Hematopoietic multipotent progenitor cell treated with erythropoietin and hydrocortisone succinate and interleukin-3 and kit ligand, for 4 days (in vitro differentiated cells): ENCODE measurements at places on chromosomes 12 and 14.

- DNase-seq = no peak
These were observed 47.1 kb downstream of the GALNT9 start for GRCh38 chr12:132282031-132282949.

GRCh38 chr12:125549171-125549570, 483.9 kb downstream of the AACS start:
- no peak for DNase-seq

DNA sequence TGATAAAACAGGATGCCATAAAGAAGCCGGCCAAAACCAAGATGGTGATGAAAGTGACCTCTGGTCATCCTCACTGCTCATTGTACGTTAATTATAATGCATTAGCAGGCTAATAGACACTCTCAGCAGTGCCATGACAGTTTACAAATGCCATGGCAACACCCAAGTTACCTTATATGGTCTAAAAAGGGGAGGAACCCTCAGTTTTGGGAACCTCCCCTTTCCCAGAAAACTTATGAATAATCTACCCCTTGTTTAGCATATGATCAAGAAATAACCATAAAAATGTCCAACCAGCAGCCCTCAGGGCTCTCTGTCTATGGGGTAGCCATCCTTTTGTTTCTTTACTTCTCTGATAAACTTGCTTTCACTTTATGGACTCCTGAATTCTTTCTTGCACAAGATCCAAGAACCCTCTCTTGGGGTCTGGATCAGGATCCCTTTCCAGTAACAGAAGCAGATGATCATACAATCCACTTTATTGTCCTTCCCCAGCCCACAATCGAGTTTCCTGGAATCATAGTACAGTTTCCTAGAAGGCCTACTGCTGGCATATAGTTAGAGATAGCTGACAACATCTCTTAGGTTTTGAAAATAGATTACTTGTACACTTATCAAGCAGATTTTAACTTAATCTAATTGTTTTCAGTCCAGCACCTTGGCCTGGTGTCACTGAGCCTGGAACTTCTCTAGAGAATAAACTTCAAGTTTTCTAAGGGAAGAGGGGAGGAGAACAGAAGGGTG, 266.7 kb upstream of the HMGA2 start:
- peak; percentile 49 for DNase-seq

DNA sequence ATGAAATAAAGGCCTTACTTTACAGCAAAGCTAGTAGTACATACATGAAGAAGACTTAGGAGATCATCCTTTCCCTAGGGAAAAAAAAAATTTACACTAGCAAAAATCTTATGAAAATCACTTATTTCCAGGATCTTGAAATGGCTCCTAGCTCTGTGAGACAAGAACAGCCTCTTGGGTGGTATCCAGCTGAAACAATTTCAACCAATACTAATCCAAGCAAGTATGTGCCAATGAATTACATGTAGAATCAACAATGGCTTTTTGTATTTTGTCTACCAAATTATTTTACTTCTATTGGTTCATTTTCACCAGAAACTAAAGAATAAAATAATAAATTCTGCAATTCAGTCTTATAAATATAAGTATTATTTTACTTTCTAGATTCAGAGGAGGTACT, 2.7 kb upstream of the SLCO1A2 start:
- no peak for DNase-seq

- DNase-seq = no peak
These were observed 353 bp upstream of the MAPK1IP1L start for GRCh38 chr14:55051165-55051422.

DNA sequence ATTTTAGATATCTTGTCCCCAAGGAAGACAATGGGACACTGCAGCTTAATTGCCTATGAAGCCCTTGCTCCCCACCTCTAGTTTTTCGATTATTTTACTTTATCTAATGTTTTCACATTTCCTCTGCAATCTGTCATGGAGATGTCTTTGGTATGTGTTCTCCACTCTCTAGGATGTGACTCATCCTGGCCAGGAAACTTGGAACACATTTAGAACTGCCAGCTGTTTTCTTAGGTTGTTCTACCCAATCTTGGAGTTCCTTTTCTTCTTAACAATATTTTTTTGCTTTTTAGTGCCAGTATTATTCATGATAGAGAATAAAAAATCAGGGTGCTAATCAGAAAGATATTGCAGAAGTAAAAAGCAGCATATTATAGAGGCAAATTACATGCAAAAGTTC, 101.7 kb upstream of the CLEC14A start:
- DNase-seq = no peak

GRCh38 chr14:39984323-39984722, 552.1 kb upstream of the FBXO33 start:
- no peak for DNase-seq

DNA sequence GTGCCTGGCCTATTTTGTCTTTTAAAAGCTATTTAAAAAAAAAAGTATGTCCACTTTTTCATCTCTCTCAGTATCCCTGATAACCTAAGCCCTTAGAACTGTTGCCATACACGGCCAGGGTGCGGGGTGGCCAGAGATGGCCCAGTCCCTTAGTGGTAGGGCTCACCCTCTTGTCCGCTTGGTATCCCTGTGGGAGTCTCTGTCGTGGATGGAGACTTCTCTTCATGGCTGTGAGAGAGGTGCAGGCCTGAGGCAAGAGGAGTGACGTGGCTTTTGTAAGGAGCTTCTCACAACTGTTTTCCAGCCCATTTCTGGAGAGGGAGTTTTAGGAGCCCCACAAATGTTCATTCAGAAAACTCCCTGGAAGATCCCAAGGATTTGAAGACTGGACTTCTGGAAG, 26.8 kb downstream of the XRCC3 start:
- no peak for DNase-seq

DNA sequence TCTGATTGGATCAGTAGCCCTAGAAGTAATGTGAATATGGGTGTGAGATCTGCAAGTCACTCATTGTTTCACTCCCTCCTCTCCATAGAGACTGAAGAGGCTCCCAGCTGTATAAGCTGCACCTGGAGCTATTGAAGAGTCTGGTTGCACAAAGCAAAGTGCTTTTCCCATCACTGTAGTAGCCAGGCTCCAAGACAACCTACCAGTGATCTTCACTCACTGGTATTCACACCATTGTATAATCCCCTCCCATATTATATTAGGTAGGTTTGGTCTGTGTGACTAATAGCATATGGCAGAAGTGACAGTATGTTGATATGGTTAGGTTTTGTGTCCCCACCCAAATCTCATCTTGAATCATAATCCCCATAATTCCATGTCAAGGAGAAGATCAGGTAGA, 64.4 kb downstream of the ZFC3H1 start:
- DNase-seq = no peak

- DNase-seq = no peak
These were observed 5.2 kb upstream of the GNG2 start for GRCh38 chr14:51855234-51855633.

DNA sequence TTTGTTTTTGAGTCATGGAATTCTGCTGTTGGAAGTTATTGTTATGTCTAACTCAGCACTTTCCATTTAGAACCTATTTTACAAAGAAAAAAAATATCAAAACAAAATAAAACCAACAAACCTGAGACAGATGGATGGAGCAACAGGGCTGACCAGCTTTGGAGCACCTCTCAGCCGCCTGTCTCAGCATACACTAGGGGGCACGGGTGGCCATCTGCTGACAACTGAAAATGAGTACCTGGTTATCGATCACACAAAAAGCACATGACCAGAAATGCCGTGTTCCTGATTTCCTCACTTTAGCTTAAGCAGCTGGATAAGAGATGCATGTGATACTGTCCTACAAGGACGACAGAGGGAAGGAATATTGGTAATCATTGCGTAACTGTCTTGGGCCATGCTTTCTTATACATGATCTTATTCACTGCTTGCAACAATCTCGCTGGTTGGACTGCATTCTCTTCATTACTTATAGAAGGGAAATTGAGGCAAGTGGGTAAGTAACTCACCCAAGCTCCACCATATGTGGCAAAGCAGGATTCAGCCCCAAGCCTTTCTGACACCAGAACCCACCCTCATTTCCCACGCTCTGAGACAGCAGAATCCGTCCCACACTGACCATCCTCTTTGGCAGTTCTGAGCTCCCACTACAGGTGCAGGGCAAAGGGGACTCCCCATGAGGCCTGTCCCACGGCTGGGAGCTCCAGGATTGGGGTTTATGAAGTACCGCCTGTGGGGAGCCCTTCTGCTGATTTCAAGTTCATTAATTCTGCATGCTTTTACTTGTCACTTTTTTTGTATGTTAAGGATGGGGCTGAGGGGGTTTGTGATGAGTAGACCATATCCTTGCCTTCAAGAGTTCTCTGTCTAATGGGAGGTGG, 43.5 kb downstream of the C14orf132 start:
- no peak for DNase-seq

DNA sequence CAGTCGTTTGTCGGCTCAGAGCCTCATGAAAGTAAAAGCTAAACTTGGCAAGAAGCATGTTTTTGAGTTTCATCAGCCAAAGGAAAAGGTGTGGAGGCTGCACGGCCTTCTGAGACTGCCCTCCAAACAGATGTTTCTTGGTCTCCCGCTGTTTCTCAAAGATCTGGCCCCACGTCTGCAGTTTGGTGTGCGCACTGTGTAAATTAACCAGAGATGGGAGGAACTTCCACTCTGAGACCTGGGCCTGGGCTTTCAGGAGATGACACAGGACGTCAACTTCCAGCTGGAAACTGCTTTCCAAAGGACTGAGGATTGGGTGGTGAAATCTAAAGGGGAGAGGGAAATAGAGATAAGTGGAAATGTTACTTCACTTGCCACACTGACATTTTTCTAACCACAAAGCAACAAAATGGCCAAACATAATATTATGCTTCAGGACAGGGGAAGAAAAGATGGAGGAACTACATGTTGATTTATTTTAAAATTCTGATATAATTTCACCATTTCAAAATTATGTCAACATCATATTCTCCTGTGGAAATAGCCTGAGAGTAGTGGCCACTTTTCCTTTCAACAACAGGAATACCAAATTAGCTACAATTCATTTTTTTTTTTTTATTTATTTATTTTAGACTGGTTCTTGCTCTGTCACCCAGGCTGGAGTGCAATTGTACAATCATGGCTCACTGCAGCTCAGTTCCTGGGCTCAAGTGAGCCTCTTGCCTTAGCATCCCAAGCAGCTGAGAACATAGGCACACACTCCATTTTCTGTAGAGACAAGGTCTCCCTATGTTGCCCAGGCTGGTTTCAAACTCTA, 27.6 kb downstream of the KICS2 start:
- DNase-seq = no peak

GRCh38 chr12:67019070-67019469, 250.1 kb upstream of the CAND1 start:
- DNase-seq = no peak

- DNase-seq = peak; percentile 58
These were observed 1.9 kb upstream of the KDM2B start for GRCh38 chr12:121582583-121583333.

- peak; percentile 31 for DNase-seq
These were observed 86.2 kb downstream of the HELB start for GRCh38 chr12:66388517-66388916.

DNA sequence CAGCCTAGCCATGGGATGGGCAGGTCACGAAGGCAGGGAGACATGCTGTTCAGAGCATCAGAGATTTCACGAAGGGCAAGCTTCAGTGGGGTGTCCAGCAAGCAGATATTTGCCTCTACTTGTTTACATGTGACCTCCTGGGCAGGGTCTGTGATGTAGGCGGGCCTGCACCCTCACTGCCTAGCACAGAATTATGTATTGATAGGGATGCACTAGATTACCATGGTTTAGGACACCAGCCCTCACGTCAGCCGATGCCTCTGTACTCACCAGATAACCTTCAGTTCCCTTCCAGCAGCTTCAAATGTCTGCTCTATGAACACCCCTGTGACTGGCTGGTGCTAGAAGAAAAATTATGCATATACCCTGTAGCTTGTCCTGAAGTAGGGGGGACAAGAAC, 5.1 kb upstream of the EIF5 start:
- DNase-seq = peak; percentile 54

DNA sequence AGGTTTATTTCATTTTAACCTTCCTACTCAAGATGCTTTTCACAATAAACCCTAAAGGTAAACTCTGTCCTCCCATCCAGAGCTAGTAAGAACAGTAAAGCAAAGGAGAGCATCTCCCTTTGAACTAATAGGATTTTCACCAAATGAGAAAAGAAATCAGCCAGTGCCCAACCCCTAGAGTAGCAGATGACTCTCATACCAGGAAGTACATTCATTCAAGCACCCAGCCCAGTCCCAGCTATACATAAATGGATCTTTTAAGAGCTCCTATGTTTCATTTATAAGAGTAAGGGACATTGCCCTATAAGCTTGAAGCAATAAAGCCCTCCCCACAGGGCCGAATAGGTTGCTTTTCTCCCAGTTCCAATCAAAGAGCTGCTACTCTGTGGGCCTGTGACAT, 7.6 kb downstream of the BAZ2A start:
- no peak for DNase-seq

DNA sequence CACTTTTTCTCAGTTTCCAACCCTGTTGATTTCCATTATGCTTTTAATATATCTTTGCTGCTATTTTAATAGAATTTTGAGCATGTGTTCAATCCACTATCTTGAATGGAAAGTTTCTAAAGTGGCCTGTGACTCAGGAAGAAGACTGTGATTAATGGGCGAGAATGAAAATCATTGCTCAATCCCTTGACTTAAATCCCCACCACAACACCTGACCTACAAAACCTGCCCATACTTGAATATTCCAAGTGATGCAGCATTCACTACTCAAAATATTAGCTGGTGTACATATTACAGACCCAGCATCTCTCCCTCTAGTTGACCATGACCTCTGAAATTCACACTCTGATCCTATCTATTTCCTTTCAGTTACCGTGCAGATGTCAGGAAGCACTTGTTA, 1.3 kb upstream of the OAS3 start:
- no peak for DNase-seq
